T-cell (primary cell): ENCODE measurements at places on chromosomes 3 and 15.

DNA sequence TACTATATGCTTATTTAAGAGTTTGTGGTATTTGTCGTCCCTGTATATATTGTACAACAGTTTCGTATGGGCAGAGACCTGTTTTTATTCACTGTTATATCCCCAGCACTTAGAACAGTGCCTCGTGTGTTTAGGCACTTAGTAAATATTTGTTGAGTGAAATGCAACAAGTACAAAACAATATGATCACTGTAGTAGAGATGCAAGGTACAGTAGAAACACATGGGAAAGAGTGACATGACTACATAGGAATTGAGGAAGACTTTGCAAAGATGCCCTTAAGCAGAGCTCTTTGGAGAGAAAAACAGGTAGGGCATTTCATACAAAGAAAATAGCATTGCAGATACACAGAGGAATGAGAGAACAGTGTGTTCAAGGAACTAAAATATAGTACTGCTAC lies 18.3 kb downstream of the RASA2 start:
- no peak for DNase-seq

DNA sequence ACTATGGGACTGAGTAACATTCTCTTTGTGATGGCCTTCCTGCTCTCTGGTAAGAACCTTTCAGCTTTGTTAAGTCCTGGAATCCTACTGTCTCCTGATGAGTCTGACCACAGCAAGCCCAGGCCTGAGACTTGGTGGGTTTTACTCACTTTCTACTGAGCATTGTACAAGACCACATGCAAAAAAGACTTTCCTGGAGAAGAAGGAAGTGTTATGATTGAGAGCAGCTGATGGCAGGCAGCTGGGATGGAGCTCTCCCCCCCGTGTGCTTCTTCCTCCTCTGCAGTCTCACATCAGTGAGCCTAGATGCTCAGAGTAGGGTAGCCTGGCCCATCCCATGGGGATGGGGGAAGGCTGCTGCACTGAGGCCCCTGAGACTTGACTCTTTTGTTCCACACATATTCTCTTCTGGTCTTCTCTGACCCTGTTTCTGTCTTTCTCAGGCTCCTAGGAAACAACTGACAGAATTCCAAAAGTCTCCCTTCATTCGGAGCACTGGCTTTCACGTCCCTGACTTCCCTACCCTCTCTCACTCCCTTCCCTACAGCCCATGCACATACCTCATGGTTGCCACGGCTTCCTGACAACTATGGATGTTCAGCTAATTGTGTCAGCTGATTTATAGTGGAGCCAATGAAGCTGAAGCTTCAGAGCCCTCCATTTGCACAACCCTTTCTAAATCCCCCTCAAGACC lies 36.6 kb downstream of the CD86 start:
- DNase-seq, result no peak

DNA sequence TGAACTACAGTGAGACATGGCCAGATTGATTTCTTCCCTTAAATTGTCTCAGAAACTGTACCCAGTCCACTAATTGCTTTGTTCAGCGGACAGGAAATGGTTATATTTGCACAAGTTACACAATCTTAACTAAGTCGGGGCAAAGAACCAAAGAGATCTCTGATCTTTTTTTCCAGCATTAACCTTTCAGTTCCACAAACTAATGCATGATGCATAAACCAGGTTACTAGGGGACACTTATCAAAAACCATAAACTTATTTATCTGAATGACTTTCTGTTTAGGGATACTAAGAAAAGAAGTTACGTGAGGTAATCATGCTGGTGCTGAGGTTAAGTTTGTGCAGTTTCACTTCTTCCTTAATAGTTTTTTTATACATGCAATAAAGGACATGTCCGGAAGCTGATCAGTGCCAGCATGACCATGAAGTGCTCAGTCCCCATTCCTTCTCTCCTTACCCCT lies 22.4 kb downstream of the FNDC3B start:
- DNase-seq, result no peak

- DNase-seq, result no peak
These were observed 35.6 kb downstream of the FRMD5 start for GRCh38 chr15:44159492-44159891.

GRCh38 chr15:28182216-28182615 lies 83.1 kb upstream of the OCA2 start:
- DNase-seq, result no peak

DNA sequence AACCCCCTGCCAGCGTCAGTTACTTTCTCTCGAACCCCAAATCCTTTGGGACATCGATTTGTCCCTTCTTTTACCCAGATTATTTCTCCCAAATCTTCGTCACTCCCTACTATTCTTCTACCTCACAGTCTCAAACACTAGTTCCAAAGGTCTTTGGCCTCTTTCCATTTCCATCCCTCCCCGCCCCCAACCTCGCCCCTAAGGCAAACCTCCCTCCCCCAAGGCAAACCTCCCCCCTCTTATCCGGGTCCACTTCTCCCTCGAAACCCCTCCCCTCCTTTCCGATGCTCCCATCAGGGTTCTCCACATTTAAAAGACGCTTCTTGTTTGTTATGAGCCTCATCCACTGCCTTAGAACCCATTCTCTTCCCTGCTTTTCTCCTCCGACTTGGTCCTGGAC lies 583 bp downstream of the EAF1 start:
- DNase-seq, result no peak

- DNase-seq, result no peak
These were observed 5.3 kb downstream of the FAM174B start for GRCh38 chr15:92650256-92650655.

DNA sequence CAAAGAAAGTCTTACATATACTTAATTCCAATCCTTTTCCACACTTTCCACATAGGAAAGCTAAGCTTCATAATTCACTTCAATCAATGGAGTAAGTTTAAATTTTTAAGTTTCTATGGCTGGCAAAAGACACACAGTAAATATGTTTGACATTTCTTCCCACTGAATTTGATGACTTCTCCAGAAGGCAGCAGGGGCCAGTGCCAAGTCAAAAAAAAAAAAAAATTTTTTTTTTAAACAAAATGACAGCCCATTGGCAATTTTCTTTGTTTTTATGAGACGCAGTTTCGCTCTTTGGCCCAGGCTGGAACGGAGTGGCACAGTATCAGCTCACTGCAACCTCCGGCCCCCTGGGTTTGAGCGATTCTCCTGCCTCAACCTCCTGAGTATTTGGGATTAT lies 28.7 kb downstream of the ATP13A3 start:
- no peak for DNase-seq

- DNase-seq, result no peak
These were observed 15.7 kb downstream of the LYZL4 start for GRCh38 chr3:42394579-42395288.

DNA sequence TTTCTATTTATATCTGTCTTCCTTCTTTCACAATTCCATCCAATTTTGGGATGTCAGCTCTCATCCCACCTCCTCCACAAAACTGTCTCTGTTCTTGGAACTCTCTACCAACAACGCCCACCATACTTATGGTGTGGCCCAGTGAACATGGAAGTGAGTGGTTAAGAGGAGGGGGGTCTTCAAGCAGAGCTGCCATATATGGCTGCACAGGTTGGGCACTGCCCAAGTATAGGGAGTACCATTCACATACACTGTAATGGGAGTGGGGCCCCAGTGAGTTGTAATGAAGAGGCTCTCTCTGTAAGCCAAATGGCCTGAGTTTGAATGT lies 7.9 kb upstream of the CAMK1 start:
- DNase-seq, result no peak

- no peak for DNase-seq
These were observed 87.7 kb upstream of the NR2F2 start for GRCh38 chr15:96242761-96243160.

- DNase-seq, result no peak
These were observed 19.0 kb upstream of the CRABP1 start for GRCh38 chr15:78321041-78321570.

GRCh38 chr15:68733666-68734065 lies 87.0 kb downstream of the ANP32A start:
- no peak for DNase-seq

DNA sequence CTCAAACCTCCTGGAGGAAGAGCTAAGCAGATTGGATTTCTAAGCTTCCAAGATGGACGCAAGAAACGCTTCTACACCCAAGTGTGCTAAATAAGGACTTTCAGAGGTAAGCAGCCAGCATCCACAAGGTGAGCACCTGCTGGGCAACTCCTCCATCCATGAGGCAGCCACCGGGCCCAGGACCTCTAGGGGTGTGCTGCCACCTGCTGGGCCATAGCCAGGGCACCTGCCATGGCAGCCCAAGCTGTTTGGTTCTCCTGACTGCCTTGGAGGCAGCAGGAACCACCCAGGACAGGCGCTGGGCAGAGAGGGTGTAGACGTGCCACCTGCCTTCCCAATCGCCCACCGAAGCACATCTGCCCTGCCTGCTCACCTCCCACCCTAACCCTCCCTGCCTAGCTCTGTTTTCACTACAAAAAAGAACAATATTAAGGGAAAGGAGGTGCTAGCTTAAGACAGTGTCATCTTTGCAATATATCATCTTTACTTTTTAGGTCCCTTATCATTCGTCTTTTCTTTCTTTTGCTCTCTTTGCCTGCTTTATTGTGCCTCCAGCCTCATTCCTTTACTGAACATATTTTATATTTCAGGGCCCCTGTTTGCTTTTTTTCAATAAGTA lies 12.9 kb downstream of the C15orf62 start:
- peak; percentile 82 for DNase-seq

DNA sequence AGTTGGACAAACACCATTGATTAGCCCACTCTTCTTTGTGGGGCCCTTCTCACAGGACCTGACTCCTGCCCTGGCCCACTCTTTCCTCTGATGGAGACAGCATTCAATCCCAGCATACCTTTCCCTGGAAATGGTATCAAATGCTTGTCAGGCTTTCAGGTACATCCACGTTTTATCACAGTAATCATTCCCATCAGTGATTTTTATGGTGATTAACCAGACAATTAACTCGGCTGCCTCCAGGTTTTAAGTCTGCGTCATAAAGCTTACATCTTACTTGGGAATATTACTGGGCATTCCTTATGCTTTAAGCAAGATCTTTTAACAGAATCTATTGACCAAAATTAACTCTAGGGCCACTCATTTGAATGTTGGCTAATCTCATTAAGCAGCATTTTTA lies 33.4 kb downstream of the LRRK1 start:
- DNase-seq, result no peak

- no peak for DNase-seq
These were observed 60.2 kb downstream of the IL16 start for GRCh38 chr15:81256916-81257315.

- DNase-seq, result no peak
These were observed at the start of gene PLCD1 for GRCh38 chr3:38029400-38030125. Gene PLCD1 (minus strand): TSS chr3:38029642. CDS start chr3:38029539, 103 bp downstream.

- DNase-seq, result no peak
These were observed 6.4 kb downstream of the TMEM207 start for GRCh38 chr3:190443257-190443656.

DNA sequence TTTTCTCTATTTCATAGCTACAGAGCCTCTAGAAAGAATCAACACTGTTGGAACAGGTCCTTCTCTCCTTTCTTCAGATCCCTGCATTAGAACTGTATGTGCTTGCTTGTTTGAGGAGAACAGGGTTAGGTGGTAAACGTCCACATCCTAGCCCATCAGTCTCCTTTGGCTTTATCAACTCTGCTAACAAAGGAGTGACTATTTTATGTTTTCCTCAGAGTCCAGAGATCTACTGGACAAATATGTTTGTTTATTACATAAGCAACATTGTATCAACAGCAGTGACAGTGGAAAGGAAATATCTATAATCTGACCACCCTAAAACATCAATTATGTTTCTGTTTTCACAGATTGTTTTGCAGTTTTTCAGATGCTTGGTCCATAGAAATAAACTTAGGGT lies 39.6 kb downstream of the CMSS1 start:
- DNase-seq, result no peak

- DNase-seq, result no peak
These were observed 181.7 kb downstream of the FAM43A start for GRCh38 chr3:194867270-194867983.

- no peak for DNase-seq
These were observed 52.4 kb downstream of the NUP210 start for GRCh38 chr3:13367728-13368127.

DNA sequence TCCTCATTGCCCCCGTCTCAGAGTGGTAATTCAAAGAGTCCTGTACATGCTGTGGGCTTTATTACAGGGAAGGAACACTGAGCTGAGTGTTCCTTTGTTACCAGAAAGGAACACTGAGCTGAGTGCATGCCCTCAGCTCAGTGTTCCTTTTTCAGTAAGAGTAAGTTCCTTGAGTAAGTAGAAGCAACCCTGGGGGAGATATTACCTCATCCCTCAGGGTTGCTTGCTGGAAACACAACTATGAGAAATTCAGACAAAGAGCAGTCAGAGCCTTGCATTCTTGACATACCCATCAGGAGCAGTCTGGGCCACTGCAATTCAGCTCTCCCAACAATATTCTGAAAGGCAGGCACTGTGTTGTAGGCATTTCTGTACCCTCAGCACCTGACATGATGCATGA lies 17.0 kb downstream of the CHRM5 start:
- no peak for DNase-seq
